ENCODE measurements at places on chromosomes 16 and 17. TPM values are rescaled to one million over a fixed set of nuclear protein-coding genes. Genes with fewer than 3 reads are reported as not detected.

DNA sequence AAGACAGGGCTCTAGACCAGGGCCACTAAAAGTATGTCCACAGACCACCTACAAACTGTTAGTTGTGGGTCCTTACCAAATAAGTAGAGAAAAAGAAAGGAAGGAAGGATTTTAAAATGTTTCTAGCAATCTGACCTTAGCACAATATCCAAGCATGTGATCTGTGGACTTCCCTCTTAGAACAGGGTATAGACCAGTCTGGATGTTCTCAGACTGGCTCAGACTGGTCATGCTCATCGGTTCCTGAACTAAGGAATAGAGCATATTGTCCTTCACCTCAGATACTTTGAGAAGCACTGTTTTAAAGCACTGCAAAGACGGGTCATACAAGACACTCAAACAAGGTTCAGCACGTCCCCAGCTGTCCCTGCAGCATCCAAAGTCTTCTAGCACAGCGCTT lies 25.8 kb downstream of the CUEDC1 start:
- no peak for DNase-seq

GRCh38 chr17:75144816-75145512 lies 9.3 kb downstream of the JPT1 start:
- no peak for DNase-seq

DNA sequence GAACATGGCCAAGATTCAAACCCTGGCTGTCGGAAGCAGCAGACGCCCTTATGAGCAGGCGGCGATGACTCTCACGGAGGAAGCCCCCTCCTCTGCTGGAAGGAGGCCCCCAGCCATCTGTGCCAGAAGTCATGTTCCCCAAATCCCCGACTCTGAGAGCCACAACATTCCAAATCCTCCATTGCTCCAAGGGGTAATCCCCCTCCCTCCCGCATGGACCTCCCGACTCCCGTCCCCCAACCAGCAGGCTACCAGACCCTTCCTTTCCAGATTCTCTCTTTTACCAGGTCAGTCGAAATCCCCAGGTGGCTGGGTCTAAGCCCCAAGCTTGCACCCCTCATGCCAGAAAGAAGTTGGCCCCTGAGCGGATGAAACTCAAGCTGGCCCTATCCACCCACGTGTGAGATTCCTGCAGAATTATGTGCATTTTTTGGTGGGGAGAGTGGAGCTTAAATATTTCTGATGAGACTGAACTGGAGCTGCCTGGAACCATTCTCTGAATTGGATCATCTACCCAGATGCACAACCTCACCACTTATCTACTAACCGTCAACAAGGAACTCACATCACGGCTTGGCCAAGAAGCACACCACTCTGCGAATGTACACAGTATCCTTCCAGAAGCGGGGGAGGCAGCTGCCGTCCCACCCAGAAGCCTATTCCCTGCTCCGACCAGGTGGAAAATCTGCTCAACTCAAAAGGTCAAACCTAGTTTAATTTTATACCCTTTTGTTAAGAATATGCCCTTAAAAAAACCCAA lies 283.5 kb downstream of the C16orf95 start:
- DNase-seq = no peak

DNA sequence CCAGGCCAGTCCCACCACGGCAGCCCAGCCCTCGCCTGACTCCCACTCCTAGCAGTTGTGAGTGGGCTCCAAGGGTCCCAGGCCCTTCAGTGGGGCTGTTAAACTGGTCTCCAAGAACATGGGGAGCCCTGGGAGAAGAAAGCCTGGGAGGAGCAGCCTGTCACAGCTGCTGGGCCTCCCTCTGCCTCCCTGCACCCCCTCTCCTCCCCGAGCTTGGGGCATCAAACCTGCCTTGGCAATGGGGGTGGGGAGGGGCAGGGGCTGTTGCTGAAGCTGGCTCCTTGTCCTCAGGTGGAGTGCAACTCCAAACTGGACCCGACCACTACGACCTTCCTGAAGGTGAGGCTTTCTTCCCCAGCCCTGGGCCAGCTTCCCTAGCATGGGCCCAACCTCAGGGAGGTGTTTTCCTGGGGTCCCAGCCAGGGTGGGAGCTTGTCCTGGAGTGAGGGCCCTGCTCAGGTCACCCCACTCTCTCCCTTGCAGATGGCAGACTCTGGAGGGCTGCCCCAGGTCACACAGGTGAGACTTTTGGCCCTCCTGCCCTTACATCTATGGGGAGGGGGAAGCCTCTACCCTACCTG lies 6.6 kb upstream of the SETD6 start:
- no peak for DNase-seq

- no peak for DNase-seq
Observed at GRCh38 chr17:49976163-49976827, 7.3 kb downstream of the DLX4 start.

GRCh38 chr17:77366206-77366557 lies 225.4 kb downstream of the SEC14L1 start:
- no peak for DNase-seq

DNA sequence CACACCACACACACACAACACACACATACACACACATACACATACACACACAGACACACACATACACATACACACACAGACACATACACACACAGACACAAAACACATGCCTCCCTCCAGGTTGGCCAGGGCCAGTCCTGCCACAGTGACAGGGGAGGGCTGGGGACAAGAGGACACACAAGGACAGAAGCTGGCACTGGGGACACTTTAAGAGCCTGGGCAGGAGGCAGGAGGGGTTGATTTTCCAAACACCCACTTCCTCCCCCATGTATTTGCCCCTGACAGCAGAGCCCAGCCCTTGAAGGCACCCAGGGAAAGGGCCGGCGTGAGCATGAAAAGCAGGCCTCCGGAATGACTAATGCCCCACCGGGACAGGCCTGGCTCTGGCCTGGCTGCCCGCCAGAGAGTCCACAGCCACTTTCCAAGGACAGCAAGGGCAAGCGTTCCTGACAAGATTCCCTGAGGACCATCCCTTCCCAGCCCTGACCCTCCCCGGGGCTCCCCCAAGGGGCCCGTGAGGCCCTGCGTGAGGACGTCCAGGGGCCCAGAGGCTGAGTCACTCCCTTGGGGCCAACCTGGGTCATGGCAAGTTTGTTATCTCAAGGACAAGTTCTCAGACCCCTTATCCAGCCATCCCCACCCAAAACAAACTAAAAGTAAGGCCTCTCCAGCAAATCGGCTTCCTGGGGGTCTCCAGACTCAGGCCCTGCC lies 235.6 kb downstream of the ZNF423 start:
- DNase-seq = no peak

DNA sequence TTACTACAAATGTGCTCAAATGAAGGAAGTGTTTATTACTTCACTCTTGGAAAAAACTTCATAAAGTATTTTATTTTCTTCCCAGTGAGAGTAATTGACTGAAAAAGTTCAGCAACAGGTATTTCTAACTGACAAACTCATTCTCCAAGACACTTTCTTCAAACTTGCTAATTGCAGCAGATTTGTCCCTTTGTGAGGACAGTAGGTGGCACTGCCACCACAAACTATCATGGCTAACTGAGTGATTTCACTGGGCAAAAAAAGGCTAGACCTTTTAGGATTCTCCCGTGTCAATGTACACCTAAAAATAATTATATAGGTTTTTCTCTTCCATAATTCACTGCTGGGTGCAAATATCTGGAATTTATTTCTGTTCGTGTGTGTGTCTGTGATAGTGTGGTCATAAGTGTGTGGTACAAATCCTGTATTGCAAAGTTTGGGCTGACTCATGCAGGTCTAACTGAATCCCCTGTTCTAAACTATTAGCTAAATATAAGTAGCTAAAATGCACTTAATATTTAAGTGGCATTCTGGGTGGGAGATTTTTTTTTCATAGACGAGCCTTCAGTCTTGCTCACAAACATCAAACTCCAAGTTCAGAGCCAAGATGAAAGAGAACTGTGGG lies 3.9 kb downstream of the HS3ST3A1 start:
- no peak for DNase-seq

GRCh38 chr16:87864331-87864989 lies 4.8 kb downstream of the SLC7A5 start:
- DNase-seq = no peak

GRCh38 chr16:1556254-1556653 lies 22.8 kb downstream of the TMEM204 start:
- no peak for DNase-seq

- no peak for DNase-seq
Observed at GRCh38 chr17:66032082-66032712, 159.7 kb downstream of the CEP112 start.

DNA sequence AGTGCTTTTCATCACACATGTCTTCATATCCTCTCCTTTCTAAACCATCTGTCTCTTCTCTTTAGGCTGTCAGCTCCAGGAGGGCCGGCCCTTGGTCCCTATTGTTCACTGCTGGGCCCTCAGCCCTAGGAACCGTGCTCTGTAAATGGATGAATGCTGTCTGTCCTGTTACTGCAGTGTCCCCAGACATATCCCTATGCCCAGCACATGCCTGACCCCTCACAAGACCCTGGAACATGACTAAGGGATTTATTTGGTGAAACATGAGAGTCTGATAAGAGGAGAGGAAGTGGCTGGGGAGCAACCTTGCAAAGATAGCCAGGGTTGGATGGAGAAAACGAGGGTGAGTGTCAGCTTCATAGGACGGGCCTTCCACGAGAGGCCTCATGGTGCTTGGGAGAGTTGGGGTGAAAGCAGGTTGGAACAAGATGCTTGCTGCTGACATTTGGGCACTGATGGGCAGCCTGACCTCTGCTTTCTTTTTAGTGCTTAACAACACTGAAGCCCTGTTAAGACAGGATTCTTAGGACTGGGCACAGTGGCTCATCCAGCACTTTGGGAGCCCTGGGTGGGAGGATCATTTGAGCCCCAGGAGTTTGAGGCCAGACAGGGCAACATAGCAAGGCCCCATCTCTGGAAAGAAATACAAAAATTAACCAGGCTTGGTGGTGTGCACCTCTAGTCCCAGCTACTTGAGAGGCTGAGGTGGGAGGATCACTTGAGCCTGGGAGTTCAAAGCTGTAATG lies 39.0 kb downstream of the ABCC1 start:
- DNase-seq = no peak

DNA sequence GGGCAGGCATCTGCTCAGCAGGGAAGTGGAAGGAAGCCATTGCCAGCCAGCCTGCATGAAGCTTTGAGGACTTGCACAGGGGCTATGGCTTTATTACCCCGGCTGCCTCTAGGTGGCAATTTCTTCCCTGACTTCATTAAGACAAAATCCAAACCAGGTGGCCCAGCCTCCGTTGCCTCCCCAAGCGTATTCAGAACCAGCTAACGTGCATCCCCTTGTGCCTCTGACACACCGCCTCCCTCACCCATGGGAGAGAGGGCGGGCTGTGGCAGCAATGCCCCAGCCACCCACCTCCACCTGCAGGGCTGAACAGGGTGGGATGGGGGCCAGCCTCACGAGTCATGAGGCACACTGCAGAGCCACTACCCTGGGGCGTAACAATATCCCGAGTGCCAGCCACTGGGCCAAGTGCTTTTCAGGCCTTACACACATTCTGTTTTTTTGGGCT lies 6.8 kb downstream of the KIFC3 start:
- DNase-seq = no peak

DNA sequence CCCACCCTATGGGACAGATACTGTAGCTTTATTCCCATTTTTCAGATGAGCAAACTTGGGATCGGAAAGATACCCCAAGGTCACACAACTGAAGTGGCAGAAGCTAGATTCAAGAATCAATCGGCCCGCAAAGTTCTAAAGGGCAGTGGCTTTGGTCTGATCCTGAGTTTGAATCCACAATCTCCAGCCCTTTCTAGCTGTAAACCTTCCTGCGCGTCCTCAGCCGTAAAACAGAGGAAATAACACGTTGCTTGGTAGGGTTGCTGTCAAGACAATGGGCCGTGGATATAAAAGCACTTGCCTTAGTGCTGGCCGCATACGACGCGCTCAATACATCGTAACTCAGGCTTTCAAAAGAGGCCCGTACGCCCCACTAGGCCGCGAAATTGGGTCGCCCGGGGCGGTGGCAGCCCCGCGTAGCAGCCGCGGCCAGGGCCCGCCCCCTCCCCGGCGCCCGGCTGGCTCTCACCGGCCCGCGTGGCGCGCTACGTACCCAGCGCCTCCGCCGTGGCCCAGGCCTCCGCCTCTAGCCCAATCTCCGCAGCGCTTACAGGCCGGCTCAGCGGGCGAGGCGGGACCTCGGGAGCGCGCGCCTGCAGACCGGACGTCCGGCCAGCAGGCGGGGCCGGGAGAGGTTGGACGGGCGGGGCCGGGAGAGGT lies at the start of gene DCAKD:
Gene DCAKD (minus strand): TSS at position 573 of the 660 bp plus-strand sequence. CDS start 16,747 bp downstream, outside the sequence.
- DNase-seq = peak; percentile 91

GRCh38 chr17:63550817-63551639 lies 751 bp downstream of the DCAF7 start:
- peak; percentile 48 for DNase-seq

DNA sequence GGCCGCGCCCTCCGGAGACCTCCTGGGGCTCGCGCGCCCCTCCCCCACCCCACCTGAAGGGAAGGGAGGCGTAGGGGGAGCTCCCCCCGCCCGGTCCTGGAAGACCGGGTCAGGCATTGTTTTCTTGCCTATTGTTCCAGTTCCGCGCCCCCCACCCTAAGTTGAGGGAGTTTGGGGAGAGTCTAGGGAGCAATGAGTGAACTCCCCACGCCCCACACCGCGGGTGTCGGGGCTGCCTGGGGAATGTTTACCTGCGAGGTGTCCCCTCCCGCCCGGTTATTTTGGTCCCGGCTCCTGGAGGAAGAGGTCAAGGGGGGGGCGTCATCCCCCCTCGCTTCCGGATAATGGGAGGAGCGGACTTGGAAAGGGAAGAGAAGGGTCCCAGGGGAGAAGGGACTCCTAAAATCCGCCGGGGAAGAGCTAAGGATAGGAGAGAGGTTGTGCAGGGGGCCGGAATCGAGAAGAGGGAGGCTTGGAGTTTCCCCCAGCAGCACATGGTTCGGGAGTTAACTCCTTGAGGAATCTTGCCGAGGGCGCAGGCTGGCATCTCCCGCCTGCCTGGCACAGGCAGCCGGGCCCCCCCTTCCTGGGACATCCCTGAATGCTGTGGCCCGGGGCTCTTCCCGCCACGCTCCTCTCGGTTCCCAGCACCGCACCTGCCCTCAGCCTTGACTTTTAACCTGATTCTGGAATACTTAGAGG lies 881 bp downstream of the MLLT6 start:
- DNase-seq = no peak

DNA sequence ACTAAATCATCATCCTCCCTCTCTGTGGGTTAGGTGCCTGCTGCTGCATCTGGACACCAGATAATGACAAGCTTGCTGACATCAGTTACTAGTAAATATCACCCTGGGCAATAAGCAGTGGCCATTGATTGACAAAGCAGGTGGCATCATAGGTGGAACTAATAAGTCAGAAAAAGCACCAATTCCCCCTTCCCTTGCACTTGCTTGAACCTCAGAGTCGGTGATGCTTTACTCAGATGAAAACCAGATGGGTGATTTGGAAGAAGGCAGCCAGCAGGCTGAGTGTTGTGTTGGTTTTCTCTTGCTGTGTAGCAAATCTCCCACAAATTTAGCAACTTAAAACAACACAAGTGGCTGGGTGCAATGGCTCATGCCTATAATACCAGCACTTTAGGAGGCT lies 146.9 kb upstream of the NOL11 start:
- no peak for DNase-seq

GRCh38 chr17:3656755-3657587 lies 11.4 kb downstream of the TAX1BP3 start:
- DNase-seq = no peak

Gene KRT39
- not detected for polyA plus RNA-seq

Gene TRIM47
- 22.5 TPM for polyA plus RNA-seq

Gene PIRT
- not detected for polyA plus RNA-seq

Gene MYLK3
- polyA plus RNA-seq = not detected

Gene KRTAP17-1
- not detected for polyA plus RNA-seq

Gene ZNF778
- 6.7 TPM for polyA plus RNA-seq

Gene MYH3
- 14,314 TPM for polyA plus RNA-seq

Measured in muscle of arm (tissue), 14 donors.